ENCODE measurements at places on chromosomes 5 and 9. TPM values are rescaled to one million over a fixed set of nuclear protein-coding genes. Genes with fewer than 3 reads are reported as not detected.

The SV2C gene
- total RNA-seq = not detected

GRCh38 chr5:67205981-67206380 lies 9.4 kb upstream of the CD180 start:
- no peak for DNase-seq

- no peak for DNase-seq
These were observed 97.6 kb downstream of the PAX5 start for GRCh38 chr9:36936498-36936831.

- DNase-seq = peak; percentile 92
These were observed at the start of gene SNX18 for GRCh38 chr5:54517512-54518145. Gene SNX18 (plus strand): TSS chr5:54517759. CDS start chr5:54517953, 194 bp downstream.

DNA sequence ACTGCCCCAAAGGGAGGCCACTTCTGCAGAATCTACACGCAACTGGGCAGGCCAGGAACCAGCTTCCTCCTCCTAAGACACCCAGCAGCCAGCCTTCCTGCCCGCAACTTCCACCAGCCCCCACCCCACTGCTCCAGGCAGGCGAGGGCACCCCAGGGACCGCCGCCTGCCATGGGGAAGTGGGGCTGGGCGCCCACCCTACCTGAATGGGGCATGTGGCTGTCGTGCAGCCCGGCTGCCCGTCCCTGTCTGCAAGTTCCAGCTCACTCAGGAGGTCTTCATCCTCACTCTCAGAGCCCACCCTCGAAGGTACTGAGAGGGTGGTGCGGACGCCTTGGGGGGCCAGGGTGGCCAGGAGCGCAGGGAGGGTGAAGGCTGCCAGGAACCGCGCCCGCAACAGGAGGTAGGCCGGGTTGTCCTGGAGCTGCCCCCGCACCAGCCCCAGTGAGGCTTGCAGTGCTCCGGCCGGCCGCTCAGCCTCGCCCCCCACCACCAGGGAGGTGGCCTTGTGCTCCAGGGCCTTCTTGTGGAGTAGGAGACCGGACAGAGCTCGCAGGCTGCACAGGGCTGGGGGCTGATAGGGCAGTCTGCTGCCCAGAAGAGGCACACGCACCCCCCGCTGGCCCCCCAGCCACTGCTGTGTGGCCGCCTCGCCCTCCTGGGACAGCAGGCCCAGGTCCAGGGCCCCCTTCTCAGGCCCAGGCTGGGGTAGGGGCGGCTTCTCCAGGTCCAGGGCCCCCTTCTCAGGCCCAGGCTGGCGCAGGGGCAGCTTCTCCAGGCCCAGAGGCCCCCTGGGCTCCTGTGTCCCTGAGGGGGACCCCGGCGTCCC lies 4.1 kb upstream of the CARD9 start:
- DNase-seq = no peak

GRCh38 chr9:126032135-126032534 lies 285.0 kb downstream of the PBX3 start:
- no peak for DNase-seq

DNA sequence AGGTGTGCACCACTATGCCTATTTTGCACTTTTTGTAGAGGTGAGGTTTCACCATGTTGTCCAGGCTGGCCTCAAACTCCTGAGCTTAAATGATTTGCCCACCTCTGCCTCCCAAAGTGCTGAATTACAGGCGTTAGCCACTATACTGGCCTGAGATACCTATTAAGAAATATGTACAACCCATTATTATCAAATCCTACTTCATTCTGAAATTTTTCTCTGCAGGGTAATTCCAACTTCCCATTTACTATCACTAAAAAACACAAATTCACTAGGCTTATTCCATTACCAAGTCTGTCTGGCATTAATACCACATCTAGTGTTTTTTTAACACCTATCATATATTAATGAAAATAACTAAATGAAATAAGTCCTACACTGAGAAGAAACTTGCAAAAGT lies 18.2 kb downstream of the PPP2CA start:
- DNase-seq = no peak

DNA sequence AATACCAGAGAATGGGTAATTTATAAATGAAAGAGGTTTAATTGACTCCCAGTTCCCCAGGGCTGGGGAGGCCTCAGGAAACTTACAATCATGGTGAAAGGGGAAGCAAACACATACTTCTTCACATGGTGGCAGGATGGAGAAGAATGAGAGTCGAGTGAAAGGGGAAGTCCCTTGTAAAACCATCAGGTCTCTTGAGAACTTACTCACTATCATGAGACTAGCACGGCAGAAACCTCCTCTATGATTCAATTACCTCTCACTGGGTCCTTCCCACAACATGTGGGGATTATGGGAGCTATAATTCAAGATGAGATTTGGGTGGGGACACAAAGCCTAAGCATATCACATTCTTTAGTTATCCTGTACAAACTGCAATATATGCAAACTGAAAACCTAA lies 609.4 kb downstream of the MTRR start:
- no peak for DNase-seq

DNA sequence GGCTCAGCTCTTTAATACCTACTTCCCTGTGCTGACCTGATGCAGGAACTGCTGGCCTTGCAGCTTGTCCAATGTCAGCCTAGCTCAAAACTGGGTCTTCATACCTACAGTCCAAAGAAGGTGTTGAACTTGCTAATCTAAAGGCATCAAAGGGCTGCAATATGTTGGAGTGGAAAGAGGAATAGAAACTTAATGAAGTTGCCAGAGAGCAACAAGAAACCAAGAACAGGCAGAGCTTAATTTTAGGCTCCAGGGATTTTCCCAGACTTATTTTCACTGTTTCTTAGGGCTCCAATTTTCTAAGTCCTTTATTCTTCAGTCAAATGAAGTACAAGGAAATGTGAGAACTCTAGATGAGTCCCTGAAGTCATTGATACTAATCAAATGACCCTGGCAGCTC lies 17.6 kb upstream of the ERCC6L2 start:
- no peak for DNase-seq

GRCh38 chr5:6780802-6781391 lies 67.7 kb downstream of the TENT4A start:
- no peak for DNase-seq

DNA sequence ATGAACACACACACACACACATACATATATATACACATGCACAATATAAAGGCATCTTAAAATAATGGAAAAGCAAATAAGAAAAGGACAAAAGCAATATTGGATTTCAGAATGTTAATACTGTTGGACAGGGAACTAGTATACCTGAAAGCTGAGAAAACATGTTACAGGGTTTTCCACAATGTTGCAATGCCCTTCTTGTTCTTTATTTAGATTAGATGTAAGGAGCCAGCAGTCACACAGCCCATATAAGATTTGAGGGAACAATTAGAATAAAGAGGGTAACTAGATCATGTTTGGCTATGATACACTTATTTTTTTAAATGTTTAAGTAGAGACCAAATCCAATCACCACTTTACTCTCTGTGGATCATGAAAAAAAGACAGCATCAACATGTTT lies 61.7 kb downstream of the SH3TC2 start:
- DNase-seq = no peak

All from myocyte (in vitro differentiated cells).